ENCODE measurements at places on chromosomes 1 and 21.

DNA sequence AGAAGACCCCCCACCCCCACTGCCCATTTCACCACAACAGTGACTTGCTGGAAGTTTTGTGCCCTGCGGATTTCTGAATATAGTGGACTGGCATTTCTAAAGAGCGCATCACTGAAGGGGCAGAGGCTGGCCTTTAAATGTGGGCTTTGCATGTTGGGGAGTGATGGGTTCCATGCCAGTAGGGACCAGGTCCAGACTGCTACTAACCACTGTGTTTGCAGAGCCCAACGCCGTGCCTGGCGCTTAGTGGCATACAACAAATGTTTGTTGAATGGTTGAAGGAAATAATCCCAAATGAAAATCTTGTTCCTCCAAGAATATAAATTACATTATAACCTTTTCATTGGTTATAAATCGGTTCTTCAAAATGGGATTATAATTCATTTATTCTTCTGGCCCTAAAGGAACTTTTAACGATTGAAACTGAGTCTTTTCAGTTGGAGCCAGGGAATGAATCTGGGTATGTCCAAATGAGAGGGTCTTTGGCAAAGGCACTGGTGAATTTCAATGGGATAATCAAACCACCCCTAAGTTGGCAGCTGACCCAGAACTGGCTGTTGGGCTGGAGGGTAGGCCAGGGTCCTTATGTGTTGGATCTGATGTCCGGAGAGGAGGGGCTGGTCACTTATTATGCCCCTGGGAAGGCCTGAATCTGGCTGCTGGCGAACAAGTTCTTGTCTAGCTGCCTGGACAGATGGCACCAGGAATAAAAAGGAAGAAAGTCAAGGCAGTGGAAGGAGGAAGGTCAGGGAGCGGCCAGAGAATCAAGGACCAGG lies 13.8 kb upstream of the SDHB start:
- no peak for DNase-seq

- no peak for DNase-seq
Observed at GRCh38 chr1:1187938-1188337, 14.3 kb downstream of the TTLL10 start.

DNA sequence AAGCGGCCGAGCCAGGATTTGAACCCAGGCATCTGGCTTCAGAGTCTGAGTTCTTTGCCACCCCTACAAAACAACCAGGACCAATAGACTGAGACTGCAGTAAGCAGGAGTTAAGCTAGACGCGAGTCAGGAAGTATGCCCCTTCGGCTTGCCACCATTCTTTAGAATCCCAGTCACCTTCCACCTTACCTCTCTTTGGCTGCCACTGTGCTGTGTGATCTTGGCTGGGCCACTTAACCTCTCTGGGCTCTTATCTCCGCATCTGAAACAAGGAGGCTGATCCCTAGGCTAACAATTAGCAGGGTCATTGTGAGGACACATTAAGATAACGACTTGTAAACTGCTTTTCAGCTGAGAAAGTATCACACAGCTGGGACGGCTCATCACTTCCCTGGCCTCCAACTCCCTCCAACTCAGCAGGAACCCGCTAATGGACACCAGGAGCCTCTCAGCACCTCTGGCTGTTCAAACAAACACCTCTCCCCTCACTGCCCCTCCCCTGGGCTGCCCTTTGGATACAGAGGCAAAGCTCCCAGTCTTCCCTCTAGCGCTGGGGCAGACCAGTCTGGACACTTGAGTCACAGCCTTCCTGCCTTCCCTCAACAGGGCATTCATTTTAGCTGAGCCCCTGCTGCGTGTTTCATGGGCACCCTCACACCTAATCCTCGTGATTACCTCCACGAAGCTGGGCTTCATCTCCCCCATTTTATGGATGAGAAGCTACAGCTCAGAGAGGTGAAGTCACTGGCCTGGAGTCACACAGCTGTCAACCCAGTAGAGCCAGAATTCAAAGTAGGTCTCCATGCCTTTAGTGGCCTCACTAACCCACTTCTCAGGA lies 83.2 kb downstream of the CAMK2N1 start:
- DNase-seq, result no peak

DNA sequence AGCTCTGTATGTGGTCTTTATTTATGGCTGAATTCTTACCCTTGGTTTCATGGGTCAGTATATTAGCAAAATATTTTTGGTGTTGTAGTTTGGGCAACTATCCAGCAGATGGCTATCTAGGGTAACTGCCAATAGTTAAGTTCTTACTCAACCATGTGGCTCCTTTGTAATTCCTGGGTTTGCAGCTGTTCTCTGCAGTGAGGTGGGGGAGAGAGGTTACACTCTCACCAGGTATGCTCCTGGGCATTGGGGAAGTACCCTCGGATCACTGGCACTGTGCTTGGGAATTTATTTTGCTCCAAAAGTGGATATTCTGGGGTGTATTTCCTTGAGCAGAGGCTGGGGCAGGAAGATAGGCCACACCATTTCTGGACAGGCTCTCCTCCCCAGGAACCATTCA lies 436.7 kb upstream of the TMPRSS15 start:
- no peak for DNase-seq

DNA sequence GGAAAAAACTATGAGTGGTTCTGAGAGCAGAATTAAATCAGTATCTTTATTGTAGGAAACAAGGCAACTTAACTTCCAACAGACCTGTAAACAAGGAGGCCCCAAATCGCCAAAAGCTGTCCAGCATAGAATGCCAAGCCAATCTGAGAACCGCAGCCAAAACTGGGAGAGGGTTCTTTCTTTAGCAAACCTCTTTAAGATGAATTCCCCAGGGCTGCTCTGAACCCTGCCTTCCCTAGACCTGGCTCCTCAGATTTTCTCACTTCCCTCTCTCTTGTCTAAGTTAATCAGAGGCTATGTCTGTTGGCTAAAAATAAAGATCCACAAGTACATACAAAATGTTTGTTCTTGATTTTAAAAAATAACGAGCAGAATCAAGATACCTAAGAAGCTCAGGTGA lies 141.4 kb downstream of the SMYD3 start:
- no peak for DNase-seq

- DNase-seq, result no peak
Observed at GRCh38 chr1:227317011-227317451, 1.3 kb downstream of the CDC42BPA start.

DNA sequence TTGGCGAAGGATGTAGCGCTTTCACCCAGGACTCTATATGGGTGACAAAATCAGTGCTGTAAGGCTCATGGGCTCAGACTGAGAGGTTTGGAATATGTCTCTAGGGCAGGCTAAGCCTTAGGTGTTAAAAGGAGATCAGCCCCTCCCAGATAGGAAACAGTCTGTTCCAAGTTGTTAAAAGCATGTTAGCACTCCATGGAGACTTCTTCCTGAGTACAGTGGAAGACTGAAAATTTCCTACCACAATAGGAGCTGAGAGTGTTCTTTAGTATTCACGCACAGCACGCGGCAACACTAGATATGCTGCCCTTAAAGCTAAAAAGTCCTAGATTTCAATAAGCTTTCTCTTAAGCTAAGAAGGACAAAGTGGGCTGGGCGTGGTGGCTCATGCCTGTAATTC lies 122.1 kb downstream of the TRABD2B start:
- no peak for DNase-seq

- no peak for DNase-seq
Observed at GRCh38 chr1:108565081-108565480, 5.2 kb downstream of the EEIG2 start.

GRCh38 chr21:34132926-34133325 lies 59.5 kb downstream of the MRPS6 start:
- DNase-seq, result no peak

GRCh38 chr1:183073320-183073719 lies 50.1 kb downstream of the LAMC1 start:
- DNase-seq, result no peak

DNA sequence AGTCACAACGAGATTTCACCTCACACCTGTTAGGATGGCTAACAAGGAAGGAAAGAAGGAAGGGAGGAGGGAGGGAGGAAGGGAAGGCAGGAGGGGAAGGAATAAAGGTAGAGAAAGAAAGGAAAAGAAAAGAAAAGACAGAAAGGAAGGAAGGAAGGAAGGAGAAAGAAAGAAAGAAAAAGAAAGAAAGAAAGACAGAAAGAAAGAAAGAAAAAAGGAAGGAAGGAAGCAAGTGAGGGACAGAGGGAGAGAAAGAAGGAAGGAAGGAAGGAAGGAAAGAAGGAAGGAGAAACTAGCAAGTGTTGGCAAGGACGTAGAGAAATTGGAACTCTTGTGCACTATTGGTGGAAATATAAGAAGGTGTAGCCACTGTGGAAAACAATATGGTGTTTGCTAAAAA lies 52.2 kb downstream of the CCDC185 start:
- no peak for DNase-seq

DNA sequence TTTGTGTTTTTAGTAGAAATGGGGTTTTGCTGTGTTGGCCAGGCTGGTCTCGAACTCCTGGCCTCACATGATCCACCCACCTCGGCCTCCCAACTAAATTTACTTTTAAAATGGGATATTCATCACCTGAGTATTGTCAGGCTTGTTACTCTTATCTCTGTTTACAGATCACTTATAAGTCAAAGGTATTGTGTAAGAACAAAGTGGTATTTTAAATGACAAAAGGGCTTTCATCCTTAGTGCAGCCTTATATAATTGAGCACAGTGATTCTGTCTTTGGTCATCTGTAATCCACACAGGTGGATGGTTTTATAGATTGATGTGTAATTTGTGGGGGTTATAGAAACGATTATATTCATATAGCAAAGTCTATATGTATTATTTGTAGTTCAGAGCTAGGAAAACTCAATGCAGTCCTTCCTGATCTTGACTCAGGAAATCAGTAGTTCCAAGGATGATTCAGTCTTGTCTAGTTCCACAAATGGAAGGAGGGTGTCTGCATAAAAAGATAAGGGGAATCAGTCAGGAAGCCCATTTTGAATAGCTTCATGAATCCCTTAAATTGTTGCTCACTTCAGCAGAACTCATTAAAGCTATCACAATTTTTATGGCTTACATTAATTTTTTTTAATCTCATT lies 34.6 kb downstream of the STXBP3 start:
- DNase-seq, result no peak

GRCh38 chr1:84289169-84289785 lies 12.2 kb upstream of the SAMD13 start:
- no peak for DNase-seq

DNA sequence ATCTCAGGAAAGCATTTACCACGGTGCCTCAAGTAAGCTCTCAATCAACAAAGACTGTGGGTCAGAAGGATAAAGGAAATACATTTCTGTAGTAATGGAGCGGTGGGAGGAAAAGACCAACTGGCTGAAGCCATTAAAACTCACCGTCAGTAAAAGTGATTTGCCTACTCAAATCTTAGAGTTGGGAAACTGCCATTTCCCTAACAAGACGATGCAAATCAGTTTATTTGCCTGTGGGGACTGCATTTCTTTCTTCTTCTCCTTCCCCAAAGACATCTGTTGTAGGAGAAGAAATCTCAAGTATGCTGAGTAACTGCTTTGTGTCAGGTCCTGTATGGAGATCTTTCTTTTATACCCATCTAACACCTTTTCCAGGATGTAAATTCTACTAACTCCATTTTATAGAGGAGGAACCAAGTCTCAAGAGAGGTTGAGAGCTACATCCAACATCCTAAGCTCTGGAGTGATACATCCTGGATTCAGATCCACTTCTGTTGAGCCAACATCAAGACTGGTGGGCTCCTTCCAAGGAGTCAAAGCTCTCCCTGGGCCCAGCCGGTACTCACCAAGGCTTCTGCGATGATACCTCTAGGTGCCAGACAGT lies 219.3 kb upstream of the FGGY start:
- DNase-seq, result no peak

GRCh38 chr1:192807211-192808162 lies 1.4 kb upstream of the RGS2 start:
- peak; percentile 9 for DNase-seq
